ENCODE measurements at places on chromosomes 13 and 19.

GRCh38 chr19:9956956-9957355, 20.6 kb upstream of the OLFM2 start:
- no peak for DNase-seq

- DNase-seq, result no peak
Observed at GRCh38 chr13:53788286-53788685, 759.7 kb downstream of the OLFM4 start.

DNA sequence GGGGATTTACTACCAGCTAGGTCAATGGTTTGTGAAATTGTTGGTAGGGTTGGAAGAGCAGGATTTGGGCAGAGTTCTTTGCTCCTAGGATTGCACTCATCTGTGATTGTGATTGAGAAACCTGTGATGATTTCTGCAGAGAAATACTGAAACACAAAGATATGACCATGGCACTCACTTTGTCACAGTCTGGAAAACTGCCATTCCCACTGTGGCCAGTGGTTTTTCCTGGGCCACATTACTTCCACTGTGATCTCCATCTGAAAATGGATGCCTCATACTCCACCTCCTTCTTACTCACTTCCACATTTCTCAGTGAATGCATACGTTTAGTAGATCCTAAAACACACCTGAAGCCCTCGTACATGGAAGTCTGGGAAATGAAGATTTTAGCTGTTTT, 593.2 kb downstream of the LMO7 start:
- DNase-seq, result no peak

- peak; percentile 47 for DNase-seq
Observed at GRCh38 chr13:112592647-112593046, 4.7 kb upstream of the TUBGCP3 start.

GRCh38 chr13:94886191-94886590, 173.8 kb upstream of the SOX21 start:
- DNase-seq, result no peak

GRCh38 chr19:43776286-43776685, 4.5 kb downstream of the KCNN4 start:
- DNase-seq, result no peak

- peak; percentile 10 for DNase-seq
Observed at GRCh38 chr19:39246951-39247669, 1.5 kb downstream of the IFNL4 start.

- DNase-seq, result no peak
Observed at GRCh38 chr19:50549059-50549926, 18.9 kb downstream of the LRRC4B start.

GRCh38 chr13:110008816-110009215, 222.4 kb upstream of the IRS2 start:
- DNase-seq, result no peak

- DNase-seq, result no peak
Observed at GRCh38 chr13:103487841-103488240, 421.6 kb upstream of the SLC10A2 start.

GRCh38 chr19:343941-344624, 513 bp downstream of the MIER2 start:
- DNase-seq, result no peak

- DNase-seq, result no peak
Observed at GRCh38 chr19:1768248-1768647, 14.9 kb downstream of the ONECUT3 start.

DNA sequence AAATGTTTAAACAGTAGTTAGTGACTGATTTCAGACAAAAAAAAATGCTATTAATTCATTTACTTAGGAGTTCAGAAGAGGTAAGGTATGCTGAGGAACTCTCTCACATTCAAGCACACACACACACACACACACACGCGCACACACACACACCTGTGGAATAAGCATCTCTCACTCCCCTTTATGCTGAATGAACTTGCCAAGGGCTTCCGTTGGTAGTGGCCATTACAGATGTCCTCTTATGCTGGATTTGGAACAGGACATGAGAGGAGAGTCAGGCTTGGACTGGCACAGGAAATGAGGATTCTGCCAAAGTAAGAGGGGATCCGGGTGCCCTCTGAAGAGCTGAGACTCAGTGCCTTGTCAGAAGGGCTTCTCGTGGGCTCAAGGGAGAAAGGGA, 463.4 kb upstream of the MIR17HG start:
- DNase-seq, result no peak

DNA sequence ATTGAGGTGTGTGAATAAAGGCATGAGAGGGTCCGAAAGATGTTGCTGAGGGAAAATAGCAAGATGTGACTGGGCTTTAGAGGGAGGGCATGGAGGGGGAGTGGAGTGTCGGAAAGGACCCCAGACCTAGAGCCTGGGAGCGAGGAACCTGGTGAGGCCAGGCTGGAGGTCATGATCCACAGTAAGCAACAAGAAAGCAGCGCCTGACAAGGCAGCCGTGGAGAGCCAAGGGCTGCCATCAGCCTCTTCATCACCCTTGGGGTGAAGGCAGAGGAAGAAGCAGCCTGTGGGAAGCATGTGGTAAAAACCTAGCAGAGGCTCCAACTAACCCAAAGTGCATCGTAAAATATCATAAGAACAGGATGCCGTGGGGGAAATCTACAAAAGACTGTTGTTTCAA, 162.8 kb upstream of the SOX1 start:
- no peak for DNase-seq

DNA sequence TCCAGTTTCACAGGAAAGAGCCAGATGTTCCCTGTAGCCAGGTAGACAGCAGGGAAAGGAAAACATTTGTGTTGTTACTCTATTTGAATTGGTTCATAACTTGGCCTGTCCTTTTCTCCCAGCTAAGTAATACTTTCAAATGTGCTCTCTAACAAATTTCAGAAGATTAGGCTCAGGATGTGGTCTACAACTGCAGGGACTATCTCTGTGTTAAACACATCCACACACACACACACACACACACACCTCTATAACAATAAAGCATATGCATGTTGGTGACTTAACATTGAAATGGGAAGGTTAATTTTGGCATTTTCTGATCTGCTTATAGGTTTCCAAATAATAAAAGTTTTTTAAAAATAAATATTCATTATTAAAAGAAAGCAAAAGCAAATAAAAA, 316.0 kb upstream of the ARGLU1 start:
- no peak for DNase-seq

- DNase-seq, result no peak
Observed at GRCh38 chr13:95317039-95317989, 16.1 kb upstream of the ABCC4 start.

- no peak for DNase-seq
Observed at GRCh38 chr19:8612807-8613171, 2.3 kb upstream of the ADAMTS10 start.

- DNase-seq, result no peak
Observed at GRCh38 chr19:7228935-7229541, 65.2 kb downstream of the INSR start.

- DNase-seq, result peak; percentile 54
Observed at GRCh38 chr19:53868091-53868891, 608 bp downstream of the MYADM start.

GRCh38 chr19:31956771-31957392, 388.5 kb upstream of the ZNF507 start:
- DNase-seq, result no peak

- DNase-seq, result no peak
Observed at GRCh38 chr19:31821346-31821745, 472.1 kb upstream of the TSHZ3 start.

- no peak for DNase-seq
Observed at GRCh38 chr13:98866882-98867281, 111.0 kb downstream of the DOCK9 start.

DNA sequence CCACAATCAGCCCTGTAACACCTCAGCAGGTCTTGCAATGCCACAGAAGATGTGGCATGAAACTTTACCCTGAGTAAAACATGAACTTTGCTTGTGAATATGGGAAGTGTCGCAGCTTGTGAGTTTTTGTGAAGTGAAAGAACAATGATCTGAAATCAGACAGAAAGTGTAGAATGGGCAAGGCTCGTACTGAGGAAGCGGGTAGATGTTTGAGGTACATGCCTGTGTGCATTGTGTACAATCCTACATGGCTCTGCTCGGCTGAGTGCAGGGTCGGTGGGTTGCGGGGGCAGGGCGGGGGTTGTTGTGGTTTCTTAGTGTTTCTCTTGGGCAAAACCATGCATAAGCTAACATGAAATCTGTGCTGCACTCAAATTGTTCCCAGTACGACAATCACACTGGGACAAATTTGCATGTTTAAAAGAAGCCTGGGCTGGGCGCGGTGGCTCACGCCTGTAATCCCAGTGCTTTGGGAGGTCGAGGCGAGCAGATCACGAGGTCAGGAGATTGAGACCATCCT, 1.1 kb downstream of the NLRP13 start:
- no peak for DNase-seq

GRCh38 chr13:27044837-27045570, 126.6 kb downstream of the USP12 start:
- no peak for DNase-seq

DNA sequence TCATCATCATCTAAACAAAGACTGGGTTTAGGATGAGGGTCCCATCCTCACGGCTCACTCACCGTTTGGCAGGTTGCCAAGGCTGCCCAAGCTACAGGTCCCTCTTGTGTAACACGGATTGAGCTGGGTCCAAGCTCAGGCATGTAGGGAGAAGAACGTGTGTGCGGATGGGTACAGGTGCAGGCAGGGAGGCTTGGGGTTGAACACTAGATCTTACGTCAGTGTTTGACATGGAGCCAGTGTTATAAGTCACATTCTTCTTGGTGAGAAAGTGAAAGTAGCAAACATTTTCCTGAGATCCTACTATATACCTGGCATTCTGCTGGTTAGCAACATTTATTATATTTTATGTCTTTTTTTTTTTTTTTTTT, 136.8 kb upstream of the RNF113B start:
- peak; percentile 4 for DNase-seq

GRCh38 chr13:21061029-21061763, at the start of gene LATS2:
LATS2 (minus strand) TSS chr13:21061586; CDS start chr13:21046026, 15,560 bp downstream.
- peak; percentile 60 for DNase-seq

DNA sequence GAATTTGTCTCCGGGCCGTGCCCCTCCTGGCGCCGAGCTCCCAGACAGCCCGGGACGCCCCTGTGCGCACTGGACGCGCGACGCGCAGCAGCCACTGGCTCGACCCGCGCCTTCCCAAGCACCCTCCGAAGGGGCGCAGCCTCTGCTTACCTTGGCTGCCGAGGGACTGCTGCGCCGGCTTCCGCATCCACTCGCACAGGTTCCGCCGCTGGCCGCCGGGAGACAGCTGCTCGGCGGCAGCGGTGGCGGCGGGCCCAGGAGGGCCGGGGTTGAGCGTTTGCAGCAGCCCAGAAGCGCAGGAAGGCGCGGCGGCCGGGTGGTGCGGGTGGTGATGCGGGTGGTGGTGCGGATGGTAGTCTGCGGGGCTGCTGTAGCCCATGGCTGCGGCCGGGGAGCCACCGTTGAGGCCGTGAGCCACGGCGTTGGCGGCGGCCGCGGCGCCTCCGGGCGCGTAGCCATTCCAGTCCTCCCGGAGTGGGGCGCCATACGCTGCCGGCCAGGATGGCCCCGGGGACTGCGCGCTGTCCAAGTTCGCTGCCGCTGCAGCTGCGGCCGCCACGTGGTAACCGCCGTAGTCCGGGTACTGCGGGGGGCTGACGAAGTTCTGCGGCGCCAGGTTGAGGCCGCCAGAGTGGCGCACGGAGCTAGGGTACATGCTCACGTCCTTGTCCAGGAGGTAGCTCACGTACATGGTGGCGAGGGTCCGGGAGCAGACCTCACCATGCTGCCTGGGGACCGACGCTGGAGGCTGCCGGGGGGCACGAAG, 616 bp downstream of the CDX2 start:
- no peak for DNase-seq

- peak; percentile 14 for DNase-seq
Observed at GRCh38 chr13:33727297-33728083, 90.5 kb upstream of the RFC3 start.

DNA sequence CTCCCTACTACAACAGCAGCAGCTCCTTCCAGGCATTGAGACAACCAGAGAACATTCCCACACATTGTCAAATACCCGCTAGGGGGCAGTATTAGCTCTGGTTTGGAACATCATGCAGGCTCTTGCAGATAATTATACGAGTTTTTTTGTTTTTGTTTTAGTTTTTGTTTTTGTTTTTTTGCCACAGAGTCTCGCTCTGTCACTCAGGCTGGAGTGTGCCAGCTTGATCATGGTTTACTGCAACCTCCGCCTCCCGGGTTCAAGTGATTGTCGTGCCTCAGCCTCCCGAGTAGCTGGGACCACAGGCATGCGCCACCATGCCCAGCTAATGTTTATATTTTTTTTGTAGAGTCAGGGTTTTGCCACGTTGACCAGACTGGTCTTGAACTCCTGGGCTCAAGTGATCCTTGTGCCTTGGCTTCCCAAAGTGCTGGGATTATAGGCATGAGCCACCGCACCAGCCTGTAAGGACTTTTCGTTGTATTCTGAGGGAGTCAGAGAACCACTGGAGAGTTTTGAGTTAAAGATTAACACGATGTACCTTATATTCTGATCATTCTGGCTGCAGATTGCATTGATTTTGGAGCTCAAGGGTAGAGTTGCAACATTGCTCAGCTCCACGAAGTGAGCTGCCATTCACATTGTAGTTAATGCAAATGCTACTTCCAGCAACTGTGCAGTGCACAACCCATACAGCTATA, 41.7 kb upstream of the CEACAM20 start:
- DNase-seq, result peak; percentile 69

DNA sequence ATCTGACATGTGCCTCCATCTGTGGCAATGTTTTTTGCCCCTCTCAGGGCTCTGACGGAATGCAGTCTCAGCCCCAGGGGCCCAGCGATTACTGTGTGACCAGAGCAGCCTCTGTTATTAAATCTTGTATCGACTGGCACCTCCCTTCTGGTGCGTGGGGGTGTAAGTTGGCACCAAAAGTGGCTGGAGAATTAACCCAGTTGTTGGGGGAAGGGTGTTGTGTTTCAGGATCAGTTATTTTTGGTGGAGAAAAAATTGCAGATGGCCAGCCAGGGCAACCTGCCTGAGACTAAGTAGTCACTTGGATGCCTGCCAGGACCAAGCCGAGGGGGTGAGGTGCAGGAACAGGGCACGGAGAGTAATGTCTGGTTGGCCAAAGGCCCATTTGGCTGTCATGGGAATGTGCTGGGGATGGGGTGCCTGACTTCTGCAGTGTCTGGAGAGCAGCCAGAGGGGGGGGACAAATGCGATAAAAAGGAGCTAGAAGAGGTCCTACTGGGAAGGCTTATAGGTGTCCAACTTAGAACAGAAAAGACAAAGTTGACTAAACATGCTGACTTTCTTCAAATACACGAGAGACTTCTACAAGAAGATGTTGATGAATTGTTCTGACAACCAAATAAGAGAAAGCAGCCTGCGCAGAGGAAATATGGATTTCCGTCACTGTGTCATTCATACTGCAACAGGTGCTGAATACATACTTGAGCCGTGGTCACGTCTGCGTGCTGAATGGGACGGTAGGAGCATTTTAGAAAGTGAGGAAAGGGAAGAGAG, 69.8 kb downstream of the SIAH3 start:
- peak; percentile 96 for DNase-seq

GRCh38 chr13:34764246-34764645, 177.8 kb upstream of the NBEA start:
- no peak for DNase-seq

- DNase-seq, result no peak
Observed at GRCh38 chr13:50994651-50995050, 85.1 kb downstream of the RNASEH2B start.

- no peak for DNase-seq
Observed at GRCh38 chr13:39196965-39197646, 158.8 kb downstream of the NHLRC3 start.

Data from RPMI8226 (cell line).